Posterior vena cava (tissue), 2 donors: ENCODE measurements at places on chromosomes 5 and 9. TPM values are rescaled to one million over a fixed set of nuclear protein-coding genes. Genes with fewer than 3 reads are reported as not detected.

The AFAP1L1 gene
- total RNA-seq: 17.9 TPM

DNA sequence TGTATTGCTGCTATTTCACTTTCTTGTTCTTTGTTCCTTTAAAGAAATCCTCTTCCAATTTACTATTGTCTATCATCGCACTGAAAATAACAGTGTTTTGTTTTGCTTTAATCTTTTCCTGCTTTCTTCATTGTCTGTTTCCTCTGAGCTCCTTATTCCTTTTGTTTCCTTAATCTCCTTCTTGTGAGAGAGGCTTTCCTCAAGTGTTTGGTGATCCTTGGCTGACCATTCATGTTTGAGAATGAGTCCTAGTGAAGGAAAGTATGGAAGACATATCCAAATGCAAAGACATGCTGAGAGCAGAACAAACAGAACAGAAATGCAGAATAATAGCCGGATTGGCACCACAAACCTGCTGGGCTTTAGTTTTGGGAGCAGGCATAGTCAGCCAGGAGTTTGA is 42.0 kb upstream of the ENTREP1 start:
- no peak for DNase-seq

The KIF4B gene
- total RNA-seq: not detected

The TRIM36 gene
- 0.57 TPM for total RNA-seq

DNA sequence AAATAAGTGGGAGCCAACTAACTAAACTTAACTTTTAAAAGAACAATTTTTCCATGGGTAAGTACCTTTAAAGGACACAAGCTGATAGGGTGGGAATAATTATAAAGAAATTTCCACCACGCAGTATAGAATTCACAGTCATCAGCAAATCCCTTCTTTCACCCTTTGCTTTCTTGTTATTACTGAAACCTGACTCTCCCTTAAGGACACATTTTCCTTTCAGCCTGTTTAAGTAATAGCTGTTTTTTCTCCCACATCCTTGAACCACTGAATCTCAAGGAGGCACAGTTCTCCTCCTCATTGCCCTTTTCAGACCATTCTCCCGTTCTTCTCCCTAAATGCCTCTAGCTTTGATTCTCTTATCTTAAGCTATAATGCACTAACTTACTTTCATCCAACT is 6.3 kb downstream of the C5orf15 start:
- no peak for DNase-seq

DNA sequence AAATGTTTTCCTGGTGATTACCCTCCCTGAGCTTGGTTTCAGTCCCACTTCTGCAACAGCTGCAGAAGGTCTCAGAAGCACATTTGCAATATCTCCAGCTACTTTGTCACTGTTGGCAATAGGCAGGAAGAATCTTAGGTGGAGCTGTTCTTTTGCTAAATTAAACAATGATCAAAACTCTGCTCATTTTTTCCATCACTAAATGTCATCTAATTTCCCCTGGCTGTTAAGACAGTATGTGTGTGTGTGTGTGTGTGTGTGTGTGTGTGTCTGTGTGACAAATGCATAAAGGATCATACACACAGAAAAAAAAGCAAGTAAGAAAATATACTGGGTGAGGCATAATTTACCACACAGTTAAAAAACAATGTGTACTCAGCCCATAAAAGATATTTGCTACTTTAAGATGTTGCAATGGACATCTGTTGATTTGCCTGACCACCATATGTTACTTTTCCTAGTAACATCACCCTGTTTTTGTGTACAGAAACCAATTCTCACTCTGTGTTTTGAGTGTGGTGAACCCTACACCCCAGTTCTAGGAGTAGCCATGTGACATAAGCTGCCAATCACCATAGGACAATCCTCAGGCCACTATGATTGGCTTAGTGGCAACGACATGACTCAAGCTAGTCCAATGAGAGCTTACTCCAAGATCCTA is 572.6 kb upstream of the CLINT1 start:
- DNase-seq: no peak

The PCSK5 gene
- total RNA-seq: 67.9 TPM

The GFI1B gene
- not detected for total RNA-seq

The TCF7 gene
- 1.0 TPM for total RNA-seq
